ENCODE measurements at places on chromosomes 3 and 15. TPM values are rescaled to one million over a fixed set of nuclear protein-coding genes. Genes with fewer than 3 reads are reported as not detected.
A peak's percentile ranks its signal among the peaks of the same experiment; 100 is the strongest.

FHIT gene
- total RNA-seq, result 15.8 TPM

WNT7A gene
- under 0.01 TPM for total RNA-seq

- no peak for DNase-seq
- no peak overlapping the region for H3K4me3 ChIP-seq
- no peaks in the 10 kb centered on the region for H3K36me3 ChIP-seq
- no peak overlapping the region for H3K27ac ChIP-seq
Measured at GRCh38 chr15:88077296-88078020, 179.1 kb downstream of the NTRK3 start.

DNA sequence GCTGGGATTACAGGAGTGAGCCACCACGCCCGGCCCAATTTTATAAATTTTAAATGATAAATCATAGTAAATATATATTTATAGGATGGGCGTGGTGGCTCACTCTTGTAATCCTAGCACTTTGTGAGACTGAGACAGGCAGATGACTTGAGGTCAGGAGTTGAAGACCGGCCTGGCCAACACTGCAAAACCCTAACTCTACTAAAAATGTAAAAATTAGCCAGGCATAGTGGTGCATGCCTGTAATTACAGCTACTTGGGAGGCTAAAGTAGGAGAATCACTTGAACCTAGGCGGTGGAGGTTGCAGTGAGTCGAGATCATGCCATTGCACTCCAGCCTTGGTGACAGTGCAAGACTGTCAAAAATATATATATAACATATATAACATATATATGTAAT lies 26.4 kb downstream of the MFN1 start:
- no peaks in the 10 kb centered on the region for H3K36me3 ChIP-seq
- no peaks in the 10 kb centered on the region for H3K27me3 ChIP-seq
- no peak overlapping the region for H3K4me3 ChIP-seq
- H3K4me1 ChIP-seq, result no peaks in the 10 kb centered on the region
- no peak for DNase-seq
- no peak overlapping the region for H3K27ac ChIP-seq

DNA sequence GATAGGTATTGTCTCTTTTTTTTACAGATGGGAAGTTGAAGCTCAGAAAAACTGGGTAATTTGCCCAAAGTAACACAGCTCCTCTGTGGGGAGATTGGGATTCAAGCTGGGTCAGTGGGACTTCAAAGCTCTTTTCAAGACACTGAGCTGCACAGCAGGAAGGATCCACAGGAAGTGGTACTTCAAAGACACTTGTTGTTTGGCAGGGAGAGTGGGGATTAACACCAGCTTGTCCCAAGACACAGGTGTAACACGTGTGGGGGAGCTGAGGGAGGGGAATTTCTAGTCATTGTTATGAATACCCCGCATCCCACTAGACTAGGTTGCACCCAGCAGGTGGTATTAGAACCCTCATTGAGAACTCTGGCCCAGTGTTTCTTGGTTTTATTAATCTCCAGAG lies 116.0 kb downstream of the FOXB1 start:
- H3K27me3 ChIP-seq, result peaks cover 6% of the 10 kb centered on the region
- H3K27ac ChIP-seq, result no peak overlapping the region
- no peak overlapping the region for H3K4me3 ChIP-seq
- no peaks in the 10 kb centered on the region for H3K4me1 ChIP-seq

DNA sequence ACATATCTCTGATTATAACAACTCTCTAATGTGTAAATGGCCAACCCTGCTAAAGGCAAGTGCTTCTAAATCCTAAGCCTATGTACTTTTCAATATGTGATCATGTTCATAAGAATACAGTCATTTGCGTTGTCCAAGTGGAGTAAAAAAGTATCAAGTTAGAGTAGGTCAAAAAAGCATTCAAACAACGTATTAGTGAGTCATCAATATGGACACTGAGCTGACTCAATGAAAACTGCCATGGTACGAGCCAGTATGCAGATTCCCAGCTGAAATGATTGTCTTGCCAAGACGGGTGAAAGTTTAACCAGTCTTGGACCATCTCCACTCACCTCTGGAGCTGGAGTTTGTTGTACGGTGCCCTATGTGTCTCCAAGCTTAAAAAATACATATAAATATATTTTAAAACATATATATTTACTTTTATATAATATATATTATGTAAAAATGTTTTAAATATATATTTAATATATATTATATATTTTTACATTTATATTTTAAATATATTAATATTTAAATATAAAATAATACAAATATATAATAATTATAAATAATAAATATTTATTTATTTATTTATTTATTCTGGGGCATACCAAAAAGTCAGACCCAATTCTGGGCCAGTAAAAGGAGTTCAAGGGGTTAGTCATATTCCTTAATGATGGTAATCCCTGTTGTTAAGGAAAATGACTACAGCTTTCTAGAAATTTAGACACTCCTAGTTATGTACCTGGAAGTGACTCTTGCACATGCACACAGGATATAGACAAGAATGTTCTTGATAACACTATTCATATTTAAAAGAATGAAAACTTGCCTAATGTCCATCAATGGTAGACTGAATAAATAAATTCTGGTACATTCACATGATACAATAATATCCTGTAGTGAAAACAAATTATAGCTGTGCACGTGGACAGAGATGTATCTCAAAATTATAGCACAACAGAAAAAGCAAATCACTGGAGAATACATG lies 27.2 kb downstream of the PLSCR4 start:
- no peak overlapping the region for H3K4me3 ChIP-seq
- H3K4me1 ChIP-seq, result peaks cover 35% of the 10 kb centered on the region
- peak; percentile 70 for DNase-seq
- H3K27me3 ChIP-seq, result no peaks in the 10 kb centered on the region
- H3K27ac ChIP-seq, result peak overlapping the region; percentile 79

- DNase-seq, result peak; percentile 25
- H3K27ac ChIP-seq, result no peak overlapping the region
- no peaks in the 10 kb centered on the region for H3K36me3 ChIP-seq
- no peaks in the 10 kb centered on the region for H3K27me3 ChIP-seq
- H3K4me3 ChIP-seq, result no peak overlapping the region
Measured at GRCh38 chr15:78950343-78950742, 5.5 kb upstream of the CTSH start.

- no peaks in the 10 kb centered on the region for H3K36me3 ChIP-seq
- no peak overlapping the region for H3K27ac ChIP-seq
- no peaks in the 10 kb centered on the region for H3K4me1 ChIP-seq
- no peak for DNase-seq
- no peak overlapping the region for H3K4me3 ChIP-seq
Measured at GRCh38 chr15:85649372-85649771, 145.4 kb downstream of the KLHL25 start.

MORC1 gene
- not detected for total RNA-seq

CHDH gene
- total RNA-seq, result 21.5 TPM

CHAC1 gene
- 4.7 TPM for total RNA-seq

LRRK1 gene
- 12.2 TPM for total RNA-seq

- no peak overlapping the region for H3K4me3 ChIP-seq
- H3K27me3 ChIP-seq, result no peaks in the 10 kb centered on the region
- peaks cover 55% of the 10 kb centered on the region for H3K4me1 ChIP-seq
- H3K36me3 ChIP-seq, result no peaks in the 10 kb centered on the region
- no peak overlapping the region for H3K27ac ChIP-seq
- DNase-seq, result no peak
Measured at GRCh38 chr3:25655659-25656058, 9.0 kb downstream of the TOP2B start.

- H3K4me1 ChIP-seq, result no peaks in the 10 kb centered on the region
- H3K27ac ChIP-seq, result no peak overlapping the region
- H3K36me3 ChIP-seq, result no peaks in the 10 kb centered on the region
Measured at GRCh38 chr15:46786590-46787285, 930.6 kb upstream of the SEMA6D start.

DNA sequence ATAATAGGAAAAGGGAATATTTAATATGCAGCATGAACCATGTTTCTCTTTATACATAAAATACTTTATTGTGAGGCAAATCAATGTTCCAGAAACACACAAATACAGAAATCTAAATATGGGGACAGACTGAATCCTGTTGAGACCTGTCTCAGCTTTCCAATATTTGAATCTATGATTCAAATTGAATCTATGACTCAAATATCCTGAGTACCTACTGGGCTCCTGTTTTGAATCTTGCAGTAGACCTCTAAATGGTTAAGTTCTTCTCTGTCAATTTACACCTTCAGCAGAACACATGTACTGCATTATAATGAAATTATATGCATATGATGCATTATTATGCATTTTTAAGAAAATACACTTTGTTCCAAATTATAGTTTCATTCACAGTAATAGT lies 143.2 kb upstream of the PLXND1 start:
- no peak for DNase-seq
- no peaks in the 10 kb centered on the region for H3K36me3 ChIP-seq
- no peak overlapping the region for H3K27ac ChIP-seq
- H3K4me1 ChIP-seq, result no peaks in the 10 kb centered on the region
- no peaks in the 10 kb centered on the region for H3K27me3 ChIP-seq
- H3K4me3 ChIP-seq, result no peak overlapping the region

WDR93 gene
- 0.66 TPM for total RNA-seq

- no peaks in the 10 kb centered on the region for H3K27me3 ChIP-seq
- H3K4me3 ChIP-seq, result no peak overlapping the region
- no peaks in the 10 kb centered on the region for H3K4me1 ChIP-seq
- peak; percentile 17 for DNase-seq
- no peak overlapping the region for H3K27ac ChIP-seq
Measured at GRCh38 chr3:159322322-159322939, 520.6 kb downstream of the MFSD1 start.

GOLGA8J gene
- not detected for total RNA-seq

- H3K27me3 ChIP-seq, result no peaks in the 10 kb centered on the region
- DNase-seq, result peak; percentile 62
- peaks cover 45% of the 10 kb centered on the region for H3K4me1 ChIP-seq
- H3K27ac ChIP-seq, result no peak overlapping the region
- peaks cover 72% of the 10 kb centered on the region for H3K36me3 ChIP-seq
Measured at GRCh38 chr3:184322731-184323487, 8.5 kb downstream of the EIF4G1 start.

ACAN gene
- total RNA-seq, result not detected

DNA sequence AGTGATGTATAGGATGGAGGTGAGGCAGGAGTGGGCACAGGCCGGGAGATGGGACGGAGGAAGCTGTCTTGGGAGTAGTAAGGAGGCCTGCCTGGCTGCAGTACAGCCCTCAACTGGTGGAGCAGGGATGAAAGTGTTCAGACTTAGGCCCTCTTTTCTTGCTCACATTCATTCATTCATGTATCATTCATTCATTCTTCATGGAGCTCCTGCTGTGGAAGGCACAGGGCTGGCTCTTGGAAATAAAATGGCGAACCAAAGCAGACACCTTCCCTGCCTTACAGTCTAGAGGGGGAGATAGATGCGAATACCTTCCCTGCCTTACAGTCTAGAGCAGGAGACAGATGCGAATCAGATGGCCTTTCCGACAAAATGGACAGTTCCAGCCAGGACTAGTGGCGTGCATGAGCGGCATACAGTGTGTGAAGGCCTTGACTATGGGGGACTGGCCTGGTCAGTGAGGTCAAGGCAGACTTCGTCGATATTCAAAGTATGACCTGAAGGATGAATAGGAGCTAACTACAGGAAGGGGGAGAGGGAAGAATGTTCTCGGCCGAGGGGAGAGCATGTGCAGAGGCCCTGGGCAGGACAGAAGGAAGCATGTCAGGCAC lies 143.2 kb upstream of the TLE3 start:
- no peak for DNase-seq
- no peaks in the 10 kb centered on the region for H3K27me3 ChIP-seq
- no peak overlapping the region for H3K27ac ChIP-seq
- H3K4me3 ChIP-seq, result no peak overlapping the region
- no peaks in the 10 kb centered on the region for H3K4me1 ChIP-seq
- no peaks in the 10 kb centered on the region for H3K36me3 ChIP-seq

CRELD1 gene
- 23.6 TPM for total RNA-seq

DNA sequence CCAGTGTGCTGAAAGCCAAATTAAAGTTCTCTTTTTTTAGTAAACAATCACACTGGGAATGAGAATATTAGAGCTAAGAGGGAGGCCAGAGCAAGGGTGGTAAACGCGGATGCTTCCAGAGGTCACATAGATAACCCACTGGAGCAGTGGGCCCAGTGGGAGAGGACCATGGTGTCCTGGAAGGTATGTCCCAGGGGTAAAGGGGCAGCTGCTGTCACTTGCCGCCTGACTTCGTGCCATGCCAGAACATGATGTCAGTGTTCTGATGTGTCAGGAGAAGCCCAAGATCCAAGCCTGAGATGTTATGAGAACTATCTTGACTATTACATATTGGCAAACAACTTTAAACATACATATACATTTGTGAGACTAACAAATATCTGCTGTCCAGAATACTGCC lies 211.9 kb upstream of the IL12A start:
- no peaks in the 10 kb centered on the region for H3K36me3 ChIP-seq
- no peak overlapping the region for H3K27ac ChIP-seq
- H3K4me1 ChIP-seq, result no peaks in the 10 kb centered on the region
- no peaks in the 10 kb centered on the region for H3K27me3 ChIP-seq
- no peak overlapping the region for H3K4me3 ChIP-seq

- DNase-seq, result no peak
- H3K4me1 ChIP-seq, result no peaks in the 10 kb centered on the region
- H3K27ac ChIP-seq, result no peak overlapping the region
- H3K36me3 ChIP-seq, result no peaks in the 10 kb centered on the region
- no peaks in the 10 kb centered on the region for H3K27me3 ChIP-seq
Measured at GRCh38 chr15:39618063-39618823, 37.4 kb downstream of the THBS1 start.

PPP1R14D gene
- total RNA-seq, result not detected

TGM4 gene
- not detected for total RNA-seq

- H3K36me3 ChIP-seq, result no peaks in the 10 kb centered on the region
- H3K4me3 ChIP-seq, result peak overlapping the region; percentile 2
- no peak overlapping the region for H3K27ac ChIP-seq
- H3K4me1 ChIP-seq, result peaks cover 6% of the 10 kb centered on the region
Measured at GRCh38 chr3:7518026-7518425, 657.1 kb downstream of the GRM7 start.

BRPF1 gene
- 10.9 TPM for total RNA-seq

LRRIQ4 gene
- total RNA-seq, result not detected

DNA sequence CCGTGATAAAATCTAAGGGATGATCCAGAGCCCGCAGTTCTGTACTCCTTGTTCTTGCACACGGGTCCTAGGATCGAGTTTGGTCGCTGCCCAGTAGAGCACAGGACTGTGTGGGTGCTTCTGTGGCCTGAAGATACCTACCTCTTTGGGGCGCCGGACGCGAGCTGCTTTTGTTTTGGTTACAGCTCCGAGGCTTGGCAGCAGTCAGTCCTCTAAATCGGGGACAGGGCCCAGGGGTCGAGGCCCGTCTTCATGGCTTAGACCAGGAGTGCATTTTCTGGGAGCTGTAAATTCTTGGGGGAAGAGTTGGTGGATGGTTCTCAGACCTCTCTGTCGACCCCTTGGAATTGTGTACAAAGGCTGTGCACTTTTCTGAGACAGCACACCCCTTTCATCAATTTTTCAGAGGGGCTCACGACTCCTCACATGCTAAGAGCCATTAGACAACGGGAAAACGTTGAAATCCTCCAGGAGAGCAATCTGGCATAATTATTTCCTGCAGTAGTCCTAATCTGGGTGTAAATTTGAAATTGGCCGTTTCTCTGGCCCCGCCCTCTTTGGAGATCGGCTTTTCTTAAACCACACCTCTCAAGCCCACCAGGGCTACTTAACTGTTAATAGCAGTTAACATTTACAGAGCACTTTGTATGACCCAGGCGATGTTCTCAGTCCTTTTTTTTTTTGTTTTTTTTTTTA lies 928 bp downstream of the CEP97 start:
- H3K4me3 ChIP-seq, result peak overlapping the region; percentile 68
- H3K27ac ChIP-seq, result peak overlapping the region; percentile 4
- H3K27me3 ChIP-seq, result no peaks in the 10 kb centered on the region
- peak; percentile 19 for DNase-seq
- H3K36me3 ChIP-seq, result no peaks in the 10 kb centered on the region

GABRG3 gene
- not detected for total RNA-seq

GRCh38 chr3:13452490-13453335 lies 27.4 kb upstream of the HDAC11 start:
- no peaks in the 10 kb centered on the region for H3K27me3 ChIP-seq
- H3K36me3 ChIP-seq, result no peaks in the 10 kb centered on the region
- peaks cover 11% of the 10 kb centered on the region for H3K4me1 ChIP-seq
- peak; percentile 61 for DNase-seq
- H3K27ac ChIP-seq, result peak overlapping the region; percentile 87
